ENCODE measurements at places on chromosomes 13 and 19.

DNA sequence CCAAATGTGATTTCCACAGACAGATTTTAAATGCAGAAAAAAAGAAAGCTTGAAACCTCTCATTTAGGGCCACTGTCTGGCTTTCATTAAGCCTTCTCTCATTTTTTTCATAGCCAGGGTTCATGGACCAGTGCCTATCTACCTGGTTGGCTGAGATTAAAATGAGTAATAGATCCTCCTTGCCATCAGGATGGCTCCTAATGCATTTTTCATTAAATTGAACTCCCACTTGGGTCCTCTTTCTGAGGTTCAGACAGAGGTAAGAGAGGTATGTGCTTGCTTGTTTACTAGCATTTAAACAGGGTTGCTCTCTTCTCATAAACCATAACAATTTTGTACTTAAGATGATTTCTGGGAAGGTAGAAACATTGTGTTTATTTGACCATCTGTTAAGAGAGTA is 473.0 kb downstream of the TBC1D4 start:
- no peak for DNase-seq

DNA sequence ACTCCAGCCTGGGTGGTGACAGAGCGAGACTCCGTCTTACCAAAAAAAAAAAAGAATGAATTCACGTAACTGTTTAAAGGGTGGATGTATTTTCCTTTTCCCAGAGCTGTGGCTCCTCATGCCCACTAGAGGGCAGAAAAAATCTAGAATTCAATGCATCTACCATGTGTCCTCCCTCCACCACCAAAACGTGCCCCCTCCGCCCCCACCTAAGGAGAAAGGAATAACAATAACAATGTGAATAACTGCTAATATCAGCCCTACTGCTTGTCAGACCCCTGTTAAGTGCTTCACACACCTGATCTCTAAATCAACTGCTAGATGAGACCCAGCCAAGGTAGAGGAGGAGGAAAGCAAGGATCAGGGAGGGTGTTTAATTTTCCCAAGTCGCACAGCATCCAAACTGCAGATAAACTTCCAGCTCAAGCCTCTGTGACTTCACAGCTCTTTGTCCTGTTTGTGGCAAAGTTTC is 20.2 kb upstream of the PNMA8B start:
- DNase-seq: peak; percentile 77

GRCh38 chr13:92804346-92804745 is 422.3 kb upstream of the GPC6 start:
- DNase-seq: no peak

- DNase-seq: no peak
Observed at GRCh38 chr19:44592451-44592890, 20.9 kb upstream of the IGSF23 start.

GRCh38 chr13:51525567-51526167 is 58.6 kb upstream of the WDFY2 start:
- DNase-seq: no peak

DNA sequence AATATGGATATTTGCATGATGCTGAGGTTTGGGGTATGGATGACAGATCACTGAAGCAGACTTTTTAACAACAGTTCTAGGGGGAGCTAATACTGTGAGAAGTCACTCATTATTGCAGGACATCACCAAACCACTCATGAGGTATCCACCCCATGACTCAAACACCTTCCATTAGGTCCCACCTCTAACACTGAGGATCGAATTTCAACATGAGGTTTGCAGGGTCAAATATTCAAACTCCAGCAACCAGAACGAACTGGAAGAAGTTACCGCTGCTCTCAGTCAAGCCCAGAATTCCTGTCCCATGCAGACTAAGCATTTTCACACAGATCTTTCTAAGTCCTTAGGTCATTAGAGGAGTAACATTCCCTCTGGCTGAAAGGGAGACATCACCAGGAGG is 758.9 kb downstream of the UQCRFS1 start:
- no peak for DNase-seq

- no peak for DNase-seq
Observed at GRCh38 chr13:95100525-95101433, 200.5 kb downstream of the ABCC4 start.

DNA sequence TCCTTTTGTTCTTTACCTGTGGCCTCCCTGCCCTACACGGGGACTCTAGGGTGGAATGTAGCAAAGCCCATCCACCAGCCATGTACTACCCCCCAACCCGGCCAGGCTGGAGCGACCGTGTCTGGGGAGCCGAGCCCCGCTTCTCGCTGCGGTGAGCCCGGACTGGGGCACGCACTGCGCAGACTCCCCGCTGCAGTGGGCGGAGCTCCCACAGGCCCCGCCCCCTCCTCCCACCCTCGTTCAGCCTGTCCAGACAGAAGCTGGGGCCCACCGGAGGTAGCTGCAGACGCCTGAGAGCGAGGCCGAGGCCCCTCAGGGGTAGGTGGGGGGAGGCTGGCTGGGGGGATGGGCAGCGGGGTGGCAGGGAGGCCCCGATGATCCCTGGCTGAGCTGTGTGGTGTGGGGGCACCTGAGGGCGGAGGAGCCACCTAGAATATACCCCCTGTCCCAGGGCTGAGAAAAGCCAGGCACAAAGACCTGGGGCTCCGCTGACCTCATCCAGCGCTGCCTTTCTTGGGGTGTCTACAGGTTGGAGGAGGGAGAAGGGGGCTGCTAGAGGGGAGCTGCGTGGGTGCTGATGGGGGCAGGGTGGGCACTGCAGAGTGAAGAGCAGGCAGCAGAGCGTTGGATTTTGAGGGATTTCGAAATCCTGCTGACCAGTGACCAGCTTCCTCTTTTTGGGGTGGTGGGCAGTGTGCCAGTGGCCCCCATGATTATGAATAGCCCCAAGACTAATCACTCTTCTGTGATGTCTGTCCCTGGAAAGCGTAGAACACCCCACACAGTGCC is 17.3 kb downstream of the PLD3 start:
- peak; percentile 99 for DNase-seq

Measured in SK-N-SH (cell line).